GM23338 (cell line): ENCODE measurements at places on chromosomes 13 and 19. TPM values are rescaled to one million over a fixed set of nuclear protein-coding genes. Genes with fewer than 3 reads are reported as not detected.

ZNF723 gene
- 0.59 TPM in 1 of 2 replicates, not detected in the other for total RNA-seq

SPACA4 gene
- not detected in 2 replicates for total RNA-seq

DNA sequence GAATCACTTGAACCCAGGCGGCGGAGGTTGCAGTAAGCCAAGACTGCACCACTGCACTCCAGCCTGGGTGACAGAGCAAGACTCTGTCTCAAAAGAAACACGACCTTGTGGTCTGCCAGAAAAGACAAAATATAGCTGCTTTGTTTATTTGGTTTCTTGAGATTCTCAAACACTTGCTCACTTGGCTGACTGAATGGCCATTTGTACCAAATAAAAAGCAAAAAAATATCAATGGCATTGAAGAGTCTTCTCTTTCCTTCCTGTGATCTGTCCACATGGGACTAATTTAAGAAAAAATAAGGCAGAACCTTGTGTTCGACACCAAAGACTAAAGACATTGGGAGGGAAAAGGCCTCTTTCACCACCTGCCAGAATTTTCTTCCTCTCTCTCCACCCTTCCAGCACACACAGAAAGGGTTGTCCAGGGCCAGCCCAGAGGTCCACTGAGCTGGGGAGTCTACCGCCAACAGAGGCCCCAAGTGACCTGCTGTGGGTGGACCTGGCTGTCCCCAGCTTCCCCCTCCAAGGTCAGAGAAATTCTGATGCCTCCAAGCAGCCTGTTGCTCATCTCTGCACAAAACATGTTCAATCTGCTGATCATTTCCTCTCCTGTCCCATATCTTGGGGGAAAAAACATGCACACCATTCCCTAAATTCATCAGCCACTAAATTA is 5.9 kb downstream of the BRME1 start:
- DNase-seq: no peak

- DNase-seq: no peak
Measured at GRCh38 chr19:46828484-46828883, 22.2 kb downstream of the AP2S1 start.

DNA sequence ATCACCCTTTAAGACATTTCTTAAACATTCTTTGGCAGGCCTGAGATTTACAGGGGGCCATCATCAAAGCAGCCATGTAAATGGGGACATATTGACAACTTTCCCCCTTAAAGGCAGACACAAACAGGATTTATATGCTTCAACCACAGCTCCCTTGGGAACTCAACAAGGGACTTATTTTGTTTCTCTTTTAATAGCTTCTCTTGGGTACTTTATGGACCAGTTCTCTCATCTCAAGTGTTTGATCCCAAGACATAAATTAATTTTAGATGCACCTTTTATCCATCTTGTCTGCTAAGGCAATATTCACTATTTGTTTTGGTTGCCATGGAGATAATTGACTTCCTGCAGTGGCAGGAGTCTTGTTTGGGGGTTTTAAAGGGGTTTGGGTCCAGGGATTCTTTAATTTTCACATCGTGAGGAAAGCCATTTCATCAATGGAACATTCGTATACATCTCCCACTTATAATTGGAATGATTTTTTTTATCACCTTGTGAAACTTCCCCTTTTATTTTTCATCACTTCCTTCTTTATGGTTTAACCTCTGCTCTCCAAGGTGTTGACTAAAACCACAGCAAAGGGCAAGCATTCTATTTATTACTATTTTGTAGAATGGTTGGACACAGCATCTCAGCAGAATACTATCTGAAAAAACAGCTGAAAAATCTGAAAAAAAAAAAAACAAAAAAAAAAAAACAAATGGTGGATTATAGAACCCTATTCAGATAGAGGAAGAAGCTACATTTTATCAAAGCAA is 726.0 kb downstream of the DIAPH3 start:
- peak; percentile 27 for DNase-seq

DNA sequence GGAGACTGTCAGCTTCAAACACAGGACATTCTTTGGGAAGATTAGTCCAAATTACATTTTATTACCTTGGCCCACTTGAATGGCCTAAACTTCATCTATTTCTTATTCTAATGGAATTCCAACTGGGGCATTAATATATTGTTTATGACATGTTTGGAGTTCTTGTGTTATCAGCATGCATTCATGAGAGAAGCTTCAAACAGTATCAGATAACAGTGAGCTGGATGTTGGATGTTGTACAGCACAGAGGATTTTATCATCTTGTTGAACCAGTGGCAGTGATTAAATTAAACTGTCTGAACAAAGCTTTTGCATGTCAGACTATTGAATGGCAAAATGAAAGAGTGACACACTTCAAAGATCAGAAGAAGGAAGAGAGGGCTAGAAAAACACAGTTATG is 50.0 kb downstream of the MZT1 start:
- DNase-seq: no peak
